ENCODE measurements at places on chromosomes 12 and 14.
A peak's percentile ranks its signal among the peaks of the same experiment; 100 is the strongest.

DNA sequence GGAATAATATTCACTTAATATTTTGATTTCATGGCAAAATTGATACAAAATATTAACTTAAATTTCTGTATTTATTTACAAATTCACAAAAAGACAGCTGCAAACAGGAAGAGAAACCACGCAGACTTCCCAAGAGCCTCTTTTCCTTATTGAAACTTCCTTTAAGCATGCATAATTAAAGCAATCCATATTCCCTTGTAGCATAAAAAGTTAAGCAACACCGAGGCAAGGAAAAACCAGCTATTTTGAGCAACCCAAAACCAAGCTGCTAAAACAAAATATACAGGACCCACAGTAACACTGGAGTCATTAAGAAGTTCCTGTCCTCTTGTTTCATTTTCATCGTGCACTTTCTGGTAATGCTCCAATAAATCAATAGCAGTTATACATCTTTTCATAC is 58.0 kb downstream of the EEA1 start:
- no peak for DNase-seq

DNA sequence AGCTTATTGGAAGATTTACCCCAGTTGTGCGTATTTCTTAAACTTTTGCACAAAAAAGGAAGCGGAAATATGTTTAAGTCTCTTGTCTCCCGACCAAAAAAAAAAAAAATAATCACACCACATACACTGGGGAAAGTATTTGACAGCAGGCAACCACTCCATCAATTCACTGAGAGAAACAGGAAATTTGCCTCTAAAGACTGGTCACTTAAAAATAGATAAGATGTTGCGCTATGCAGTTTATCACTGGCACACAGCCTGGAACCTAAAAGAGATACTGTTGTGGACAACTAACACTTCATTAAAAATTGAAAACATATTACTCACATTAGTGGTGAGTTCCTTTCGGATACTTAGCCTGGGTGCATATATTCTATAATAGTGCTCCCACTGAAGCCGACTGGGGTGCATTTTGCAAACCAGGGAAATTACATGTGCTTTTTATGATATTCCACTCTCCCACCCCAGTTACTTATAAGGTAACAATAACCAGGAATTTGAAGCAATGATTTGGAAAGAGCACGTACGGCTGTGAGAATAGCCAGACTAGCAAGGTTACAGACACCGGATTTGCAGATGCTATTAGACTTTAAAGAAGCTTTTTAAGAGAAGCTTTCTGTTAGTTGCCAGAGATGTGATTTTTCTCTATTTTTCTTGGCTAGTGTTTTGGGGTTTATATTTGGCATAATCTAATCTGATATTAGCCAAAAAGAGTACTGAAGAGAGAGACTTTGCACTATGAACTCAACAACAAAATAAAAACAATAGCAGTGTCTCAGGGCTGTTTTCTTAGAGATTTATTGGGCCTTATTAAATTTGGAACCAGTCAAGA is 311.5 kb downstream of the NOVA1 start:
- no peak for DNase-seq

GRCh38 chr14:92587700-92588085 is 74.1 kb downstream of the RIN3 start:
- no peak for DNase-seq

DNA sequence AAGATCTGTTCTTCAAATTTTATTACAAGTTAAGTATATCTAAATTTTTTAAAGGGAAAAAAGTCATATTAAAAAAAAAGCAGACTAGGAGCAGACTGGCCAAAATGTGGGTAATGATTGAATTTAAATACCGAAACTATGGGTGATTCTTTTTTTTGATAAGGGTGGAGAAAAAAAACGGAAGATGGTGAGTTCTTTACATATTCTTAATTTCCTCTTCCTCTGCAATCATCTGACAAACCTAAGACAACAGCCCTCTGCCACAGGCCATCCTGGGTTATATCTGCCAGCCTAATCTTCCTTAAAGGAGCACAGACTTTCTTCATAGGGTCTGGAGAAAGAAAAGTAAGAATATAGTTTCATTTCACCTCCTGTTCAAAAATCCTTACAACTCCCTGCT is 108.0 kb downstream of the PPP2R5E start:
- DNase-seq, result no peak

GRCh38 chr14:90797451-90797850 is 18.8 kb downstream of the TTC7B start:
- DNase-seq, result no peak

DNA sequence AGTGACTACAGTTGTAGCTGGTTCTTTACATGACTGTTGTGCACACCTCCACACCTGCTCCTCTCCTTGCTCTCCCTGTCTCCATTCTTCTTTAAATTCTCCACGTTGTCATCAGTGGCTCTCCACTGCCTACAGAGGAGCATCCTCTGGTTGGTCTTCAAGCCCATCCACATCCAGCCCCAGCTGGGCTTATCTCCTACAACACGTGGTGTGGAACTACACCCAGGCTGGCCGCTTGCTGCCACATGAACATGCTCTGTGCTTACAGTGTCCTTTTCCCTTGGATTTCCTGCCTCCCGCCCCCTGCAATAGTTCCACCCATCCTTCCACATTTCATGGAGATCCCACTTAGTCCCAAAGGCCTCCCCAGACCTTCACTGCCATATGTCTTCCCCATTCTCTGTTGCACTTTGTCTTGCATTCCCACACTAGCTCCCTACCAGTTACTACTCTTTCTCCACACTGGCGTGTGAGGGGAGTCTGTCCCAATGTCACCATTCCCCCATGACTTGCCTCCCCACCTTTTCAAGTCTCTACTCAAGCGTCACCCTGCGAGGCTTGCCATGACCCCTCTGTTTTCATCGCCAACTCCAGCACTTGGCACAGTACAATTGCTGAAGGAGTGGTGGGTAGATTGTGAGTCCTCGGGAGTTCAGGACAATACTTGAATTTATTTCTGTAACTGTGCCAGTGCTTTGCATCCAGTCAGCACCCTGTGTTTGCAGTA is 9.8 kb upstream of the MCRS1 start:
- no peak for DNase-seq

GRCh38 chr14:21985081-21985480 is 311.5 kb upstream of the OR4E1 start:
- no peak for DNase-seq

GRCh38 chr14:95313707-95314106 is 6.0 kb downstream of the CLMN start:
- DNase-seq, result no peak

DNA sequence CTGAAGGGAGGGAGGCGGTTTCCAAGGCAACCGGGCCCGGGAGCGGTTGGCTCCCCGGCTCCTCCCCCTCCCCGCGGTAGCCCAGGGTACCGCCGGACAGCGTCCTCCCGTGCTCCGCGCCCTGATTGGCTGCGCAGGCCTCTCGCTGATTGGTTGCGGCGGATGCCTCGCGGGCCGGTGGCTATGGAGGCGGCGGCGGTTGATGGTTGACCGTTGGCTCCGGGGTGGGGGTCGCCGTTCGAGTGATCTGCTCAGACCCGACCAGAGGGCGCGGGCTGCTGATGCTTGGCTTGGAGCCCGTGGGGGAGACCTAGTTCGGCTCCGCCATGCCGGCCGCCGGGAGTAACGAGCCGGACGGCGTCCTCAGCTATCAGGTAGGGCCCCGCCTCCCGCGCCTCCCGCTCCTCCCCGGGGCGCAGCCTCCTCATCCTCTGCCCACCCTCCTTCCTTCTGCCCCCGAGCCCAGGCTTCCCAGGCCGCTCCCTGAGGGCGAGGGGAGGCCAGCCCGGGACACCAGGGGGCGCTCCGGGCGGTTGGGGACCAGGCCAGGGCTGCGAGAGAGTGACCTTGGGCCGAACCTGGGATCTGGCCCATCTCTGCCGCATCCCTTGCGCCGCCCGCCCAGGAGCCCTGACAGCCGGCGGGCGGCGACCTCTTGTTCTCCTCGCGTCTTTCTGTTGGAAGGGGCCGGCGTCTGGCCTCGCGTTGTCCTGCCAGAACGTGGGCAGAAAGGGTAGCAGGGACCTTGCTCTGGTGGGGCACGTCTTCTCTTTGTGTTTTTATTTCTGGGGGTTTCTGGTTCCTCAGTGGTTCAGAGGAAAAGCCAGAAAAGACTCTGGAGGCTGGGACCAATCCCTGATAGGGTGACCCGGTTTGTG is at the start of gene SLC4A8:
TSS of gene SLC4A8 (plus strand) at position 170 of the 878 bp plus-strand sequence. CDS start at position 327, 157 bp downstream.
- DNase-seq, result peak; percentile 92

- DNase-seq, result no peak
These were observed 1517.0 kb downstream of the AACS start for GRCh38 chr12:126582231-126582630.

- peak; percentile 68 for DNase-seq
These were observed 14.5 kb downstream of the CAPZA3 start for GRCh38 chr12:18752280-18752920.

GRCh38 chr14:60974090-60974651 is 6.7 kb downstream of the TRMT5 start:
- no peak for DNase-seq

DNA sequence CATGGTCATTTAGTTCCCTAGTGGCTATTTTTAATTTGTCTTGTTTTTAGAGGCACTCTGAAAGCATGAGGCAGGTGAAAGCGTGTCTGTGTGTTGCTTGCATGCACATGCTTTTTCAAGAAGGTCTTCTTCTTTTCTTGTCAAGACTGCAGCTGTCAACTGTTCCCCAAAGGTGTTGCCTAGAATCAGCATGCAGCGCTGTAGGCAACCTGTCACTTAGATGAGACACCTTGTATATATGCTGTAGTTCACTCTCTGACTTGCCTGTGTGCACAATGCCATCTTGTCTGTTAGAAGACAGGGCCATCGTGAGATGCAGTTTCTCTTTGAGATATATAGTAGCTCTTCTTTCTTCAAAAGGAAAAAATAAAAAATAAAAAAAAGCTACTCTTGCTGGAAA is 885.7 kb downstream of the DIO2 start:
- DNase-seq, result no peak

- DNase-seq, result no peak
These were observed 52.9 kb downstream of the VWF start for GRCh38 chr12:6071589-6071988.

GRCh38 chr12:125604976-125605375 is 539.7 kb downstream of the AACS start:
- DNase-seq, result no peak

GRCh38 chr12:5173511-5174011 is 129.9 kb downstream of the KCNA5 start:
- DNase-seq, result no peak

DNA sequence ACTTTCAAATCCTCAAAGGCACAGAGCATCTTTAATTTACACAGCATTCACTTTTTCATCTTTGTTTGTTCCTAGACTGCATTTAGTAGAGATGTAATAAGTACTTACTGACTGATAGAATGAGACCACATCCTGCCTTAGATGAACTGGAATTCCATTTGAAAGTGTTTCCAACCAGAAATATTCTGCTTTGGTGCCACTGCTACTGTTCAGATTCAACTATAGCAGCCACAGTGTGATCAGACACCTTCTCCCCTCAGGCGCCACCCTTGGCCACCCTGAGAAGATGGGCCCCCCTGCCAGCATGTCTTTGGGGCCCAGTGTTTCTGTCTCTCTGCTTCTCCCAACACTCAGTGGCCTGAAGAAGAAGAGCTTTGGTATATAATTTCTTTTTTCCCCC is 449.1 kb downstream of the RAD51B start:
- no peak for DNase-seq

- no peak for DNase-seq
These were observed 22.4 kb upstream of the GPR33 start for GRCh38 chr14:31510222-31510621.

- no peak for DNase-seq
These were observed 121.4 kb downstream of the SLC15A4 start for GRCh38 chr12:128702371-128702770.

DNA sequence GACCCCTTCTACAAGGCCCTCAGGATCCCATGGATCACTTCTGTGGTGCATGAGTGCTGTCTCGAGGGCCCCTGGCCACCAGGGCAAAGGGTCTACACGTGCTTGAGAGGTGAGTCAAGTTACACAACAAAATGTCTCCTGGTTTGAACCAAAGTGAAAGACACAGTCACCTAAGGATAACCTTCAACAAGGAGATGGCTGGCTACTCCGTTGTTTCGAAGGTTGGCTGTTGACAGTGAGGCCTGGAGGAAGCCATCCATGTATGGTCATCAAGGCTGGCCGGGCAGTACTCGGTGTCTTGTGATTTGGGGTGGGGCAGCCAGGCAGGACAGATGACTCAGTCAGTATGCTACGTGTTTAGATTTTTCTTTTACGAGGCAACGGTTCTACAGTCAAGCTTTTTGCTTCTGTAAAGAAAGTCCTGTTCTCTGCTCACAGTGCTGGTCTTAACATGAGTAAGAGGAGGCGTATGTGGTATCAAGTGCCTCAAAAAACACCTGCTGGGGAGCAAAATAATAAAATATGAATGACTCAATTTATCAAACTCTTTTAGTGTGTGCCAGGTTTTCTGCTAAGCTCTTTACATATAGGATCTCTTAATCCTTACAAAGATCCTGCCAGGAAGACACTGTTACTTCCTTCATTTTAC is 18.0 kb upstream of the NT5DC3 start:
- DNase-seq, result peak; percentile 61

- no peak for DNase-seq
These were observed 7.9 kb downstream of the GSC start for GRCh38 chr14:94761997-94762377.

GRCh38 chr14:44699391-44699790 is 192.3 kb upstream of the FSCB start:
- DNase-seq, result no peak

Measured in T1000 (cell line).